Activated CD8-positive, alpha-beta memory T cell treated with anti-CD3 and anti-CD28 coated beads for 48 hours (primary cell): ENCODE measurements at places on chromosomes 3 and 15.

DNA sequence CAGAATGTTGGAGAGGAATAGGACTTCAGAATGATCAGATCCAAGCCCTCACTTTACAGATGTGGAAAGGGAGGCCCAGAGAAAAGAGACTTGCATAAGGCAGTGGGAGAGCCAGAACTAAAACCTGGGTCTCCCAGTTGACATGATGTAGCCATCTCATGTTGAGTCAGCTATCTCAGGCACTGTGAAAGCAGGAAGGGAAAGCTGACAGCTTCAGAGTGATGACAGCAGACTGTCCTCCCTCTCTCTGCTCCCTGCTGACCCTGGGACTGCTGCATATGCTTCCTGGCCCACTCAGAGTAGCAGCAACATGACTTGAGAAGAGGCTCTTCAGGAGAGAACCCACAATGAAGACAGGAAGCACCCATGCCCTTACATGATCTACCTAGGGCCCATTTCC lies 14.7 kb downstream of the FHIT start:
- no peak for DNase-seq

GRCh38 chr3:150074277-150074676 lies 103.6 kb upstream of the PFN2 start:
- DNase-seq, result no peak

GRCh38 chr3:36562945-36563344 lies 182.6 kb downstream of the STAC start:
- DNase-seq, result no peak

DNA sequence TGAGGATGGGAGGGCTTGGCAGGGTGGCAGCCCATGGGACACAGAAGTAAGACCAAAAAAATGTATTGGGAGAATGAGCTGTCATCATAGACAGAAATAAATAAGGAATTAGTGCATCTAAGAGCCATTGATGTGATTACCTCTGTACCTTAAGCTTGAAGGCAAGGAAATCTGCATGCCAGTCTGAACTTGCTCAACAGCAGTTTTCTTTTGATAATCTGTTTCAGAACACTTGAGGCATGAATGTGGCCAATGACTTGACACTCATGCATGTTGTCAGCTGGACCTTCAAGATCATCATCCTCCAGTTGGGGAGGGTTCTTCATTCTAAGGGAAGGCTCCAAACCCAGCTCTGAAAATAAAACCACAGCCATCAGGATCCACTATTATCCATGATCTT lies 148.5 kb downstream of the DCLK3 start:
- no peak for DNase-seq

DNA sequence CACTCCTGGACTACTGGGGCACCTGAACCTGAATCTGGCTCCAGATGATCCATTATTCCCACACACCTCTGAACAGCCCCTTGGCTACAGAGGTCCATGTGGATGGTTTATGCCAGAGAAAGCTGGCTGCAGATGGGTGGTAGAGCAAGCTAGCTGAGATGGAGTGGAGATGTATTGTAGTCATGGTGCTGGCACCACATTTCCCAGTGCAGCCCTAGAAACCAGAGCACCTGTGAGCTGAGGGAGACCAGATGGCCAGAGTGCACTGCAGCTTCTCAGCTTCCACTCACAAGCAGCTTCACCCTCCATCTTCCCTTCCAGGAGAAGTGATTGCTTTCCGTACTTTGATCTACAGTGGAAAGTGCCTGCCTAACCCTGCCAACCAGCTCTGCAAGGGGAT lies 29.9 kb downstream of the RBP1 start:
- DNase-seq, result no peak

DNA sequence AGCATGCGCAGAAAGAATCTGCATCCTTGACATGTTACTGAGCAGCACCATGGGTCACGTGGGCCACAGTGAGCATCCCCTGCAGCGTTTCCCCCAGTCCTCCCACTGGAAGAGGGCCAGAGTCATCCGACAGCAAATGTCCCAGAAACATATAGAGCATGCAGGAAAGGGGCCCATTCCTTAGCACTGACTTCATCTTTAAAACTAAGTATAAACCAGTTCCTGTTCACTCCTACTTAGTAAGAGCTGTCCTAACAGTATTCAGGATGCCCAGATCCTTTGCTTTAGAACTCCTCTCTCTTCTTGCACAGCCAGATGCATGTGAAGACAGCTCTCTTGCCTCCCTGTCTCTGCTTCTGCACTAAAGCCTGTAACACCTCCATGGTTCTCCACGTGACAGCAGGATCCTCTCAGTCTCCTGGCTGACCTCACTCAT lies 79.3 kb upstream of the OXTR start:
- no peak for DNase-seq

DNA sequence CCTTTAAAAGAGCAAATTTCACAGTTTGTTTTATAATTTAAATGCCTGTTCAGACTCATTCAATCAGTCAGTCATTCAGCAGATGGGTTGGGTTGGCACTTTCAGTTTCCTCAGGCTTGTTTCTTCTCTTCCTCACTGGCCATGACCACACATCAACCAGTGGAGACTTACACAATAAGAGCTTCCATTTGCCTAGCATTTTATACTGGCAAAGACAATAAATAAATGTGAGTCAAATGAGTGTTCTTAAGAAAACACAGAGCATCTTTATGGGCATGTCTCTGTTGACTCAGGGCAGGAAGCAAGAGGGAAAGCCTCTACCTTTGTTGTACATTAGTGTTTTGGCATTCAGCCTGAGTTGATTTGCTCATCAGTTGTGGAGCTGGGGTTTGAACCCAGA lies 122.6 kb downstream of the EPHB1 start:
- DNase-seq, result no peak

DNA sequence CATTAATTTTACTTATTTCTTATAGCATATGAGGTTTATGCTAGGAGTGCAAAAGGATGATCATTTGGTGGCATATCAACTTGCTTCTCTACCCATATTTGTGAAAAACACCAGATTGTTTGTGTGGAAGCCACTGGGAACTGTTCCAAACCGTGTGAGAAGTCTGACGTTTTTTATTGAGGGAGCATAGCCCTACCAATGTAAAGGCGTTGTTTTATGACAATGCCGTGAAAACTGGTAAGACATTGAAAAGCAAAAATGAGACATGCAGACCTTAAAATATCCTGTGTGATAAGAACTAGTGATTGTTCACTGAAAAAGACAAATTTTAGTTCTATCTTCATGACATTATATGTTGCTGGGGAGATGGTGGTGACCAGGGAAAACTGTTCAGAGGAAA lies 87.8 kb downstream of the CHL1 start:
- DNase-seq, result no peak

GRCh38 chr15:72784456-72784876 lies 908 bp upstream of the ADPGK start:
- DNase-seq, result no peak
